ENCODE measurements at places on chromosomes 16 and 17. TPM values are rescaled to one million over a fixed set of nuclear protein-coding genes. Genes with fewer than 3 reads are reported as not detected.

The TLCD2 gene
- 13.3 TPM for total RNA-seq

GRCh38 chr16:30737794-30738648 lies 10.2 kb upstream of the PHKG2 start:
- no peaks in the 10 kb centered on the region for H3K27me3 ChIP-seq
- no peak for DNase-seq
- no peak overlapping the region for H3K4me3 ChIP-seq

The HES7 gene
- total RNA-seq, result 0.55 TPM

The ALDH3A1 gene
- total RNA-seq, result 1.5 TPM

DNA sequence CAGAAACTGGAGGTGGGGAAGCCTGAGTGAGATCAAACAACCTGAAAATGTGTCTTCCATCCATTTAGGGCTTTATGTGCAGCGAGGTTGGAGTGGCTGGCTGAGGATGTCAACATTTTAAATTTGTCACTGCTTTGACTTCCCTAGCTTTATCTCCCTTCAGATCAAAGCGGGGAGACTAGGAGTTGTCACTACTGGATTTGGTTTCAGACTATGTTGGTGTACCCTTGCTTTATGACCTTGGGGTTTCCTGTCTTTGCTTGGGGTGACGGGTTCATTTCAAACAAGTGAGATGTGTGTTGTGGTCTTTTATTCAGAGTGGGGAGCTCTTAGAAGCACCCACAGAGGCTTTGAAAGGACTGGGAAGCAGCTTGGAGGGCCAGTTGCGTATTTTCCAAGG lies 25.6 kb downstream of the MSI2 start:
- H3K27me3 ChIP-seq, result no peaks in the 10 kb centered on the region
- H3K36me3 ChIP-seq, result no peaks in the 10 kb centered on the region
- no peak for DNase-seq
- no peak overlapping the region for H3K27ac ChIP-seq
- peaks cover 2% of the 10 kb centered on the region for H3K4me1 ChIP-seq
- H3K4me3 ChIP-seq, result no peak overlapping the region

DNA sequence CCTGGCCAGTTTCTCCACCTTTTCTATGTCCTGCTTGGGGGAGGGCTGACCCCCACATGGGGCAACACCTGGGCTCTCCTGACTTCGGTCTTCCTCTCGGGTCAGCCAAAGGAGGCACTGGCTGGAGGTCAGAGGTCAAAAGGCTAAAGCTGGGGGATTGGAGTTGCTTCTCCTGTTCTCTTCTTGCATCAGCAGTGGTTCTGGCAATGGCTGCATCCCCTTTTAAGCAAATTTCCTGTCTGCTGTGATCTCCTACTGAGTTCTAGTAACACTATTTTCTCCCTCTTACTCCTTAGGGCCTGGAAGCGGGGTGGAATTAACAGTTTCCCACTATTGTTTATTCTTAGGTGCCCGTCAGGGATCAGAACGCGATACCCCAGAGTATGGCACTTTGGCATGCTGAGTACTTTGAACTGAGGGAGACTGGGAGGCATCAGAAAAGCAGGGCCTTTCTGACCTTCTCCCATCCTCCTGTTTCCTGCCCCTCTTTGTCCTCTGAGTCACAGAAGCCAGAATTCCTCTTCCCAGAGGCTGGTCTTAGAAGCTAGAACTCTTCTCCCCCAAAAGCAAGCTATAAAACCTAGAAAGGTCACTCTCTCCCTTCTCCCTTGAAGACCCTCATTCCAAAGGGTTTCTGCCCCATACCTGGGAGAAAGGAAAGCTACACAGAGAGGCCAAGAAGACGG lies 268.2 kb downstream of the STX8 start:
- H3K27me3 ChIP-seq, result no peaks in the 10 kb centered on the region
- H3K36me3 ChIP-seq, result no peaks in the 10 kb centered on the region
- no peak overlapping the region for H3K4me3 ChIP-seq
- no peak overlapping the region for H3K27ac ChIP-seq
- no peaks in the 10 kb centered on the region for H3K4me1 ChIP-seq

DNA sequence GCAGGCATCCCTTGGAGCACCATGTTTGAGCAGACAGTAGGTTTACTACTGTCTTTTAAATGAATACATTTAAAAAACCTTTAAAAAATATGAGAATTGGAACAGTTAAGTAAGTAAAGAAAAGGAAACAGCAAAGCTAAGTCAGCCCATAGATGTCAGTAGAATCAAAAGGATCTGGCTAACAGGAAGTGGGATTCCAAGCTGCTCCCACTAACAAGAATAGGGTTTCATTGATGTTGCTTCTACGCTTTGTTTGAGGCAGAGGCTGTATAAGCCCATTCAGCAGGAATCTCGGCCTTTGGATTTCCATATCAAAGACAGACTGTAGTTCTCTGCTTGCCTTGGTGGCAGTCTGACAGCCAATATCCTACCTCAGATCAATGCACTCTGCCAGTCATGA lies 122.9 kb upstream of the ELAC2 start:
- no peaks in the 10 kb centered on the region for H3K36me3 ChIP-seq
- no peak overlapping the region for H3K27ac ChIP-seq
- DNase-seq, result no peak
- no peaks in the 10 kb centered on the region for H3K27me3 ChIP-seq

DNA sequence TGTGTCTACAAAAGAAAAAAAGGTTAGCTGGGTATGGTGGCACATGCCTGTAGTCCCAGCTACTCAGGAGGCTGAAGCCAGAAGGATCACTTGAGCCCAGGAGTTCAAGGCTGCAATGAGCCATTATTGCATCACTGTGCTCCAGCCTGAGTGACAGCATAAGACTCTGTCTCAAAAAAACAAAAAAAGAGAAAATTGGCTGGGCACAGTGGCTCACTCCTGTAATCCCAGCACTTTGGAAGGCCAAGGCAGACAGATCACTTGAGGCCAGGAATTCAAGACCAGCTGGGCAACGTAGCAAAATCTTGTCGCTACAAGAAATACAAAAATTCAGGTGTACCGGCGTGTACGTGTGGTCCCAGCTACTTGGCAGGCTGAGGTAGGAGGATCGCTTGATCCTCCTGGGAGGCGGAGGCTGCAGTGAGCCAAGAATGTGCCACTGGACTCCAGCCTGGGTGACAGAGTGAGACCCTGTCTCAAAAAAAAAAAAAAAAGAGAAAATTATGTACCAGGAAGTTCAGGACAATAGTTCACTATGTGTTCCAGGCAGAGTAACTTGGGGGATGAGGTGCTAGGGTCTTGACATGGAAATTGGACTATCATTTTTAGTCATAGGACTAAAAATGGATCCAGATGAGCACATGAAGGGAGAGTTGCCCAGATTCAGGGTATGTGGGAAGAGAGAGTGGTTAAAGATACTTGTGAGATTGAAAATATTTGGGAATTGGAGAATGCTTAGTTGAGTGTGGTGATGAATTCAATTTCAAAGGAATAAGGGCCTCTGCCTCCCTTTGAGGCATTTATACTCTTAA lies 11.0 kb downstream of the ALDH3A2 start:
- no peaks in the 10 kb centered on the region for H3K27me3 ChIP-seq
- H3K4me1 ChIP-seq, result no peaks in the 10 kb centered on the region
- peaks cover 37% of the 10 kb centered on the region for H3K36me3 ChIP-seq
- DNase-seq, result no peak
- peak overlapping the region; percentile 44 for H3K27ac ChIP-seq
- no peak overlapping the region for H3K4me3 ChIP-seq

The TCAP gene
- total RNA-seq, result 1.3 TPM

All from lung (tissue), 17 donors.